GM12864 (cell line): ENCODE measurements at places on chromosomes 6 and 20.

DNA sequence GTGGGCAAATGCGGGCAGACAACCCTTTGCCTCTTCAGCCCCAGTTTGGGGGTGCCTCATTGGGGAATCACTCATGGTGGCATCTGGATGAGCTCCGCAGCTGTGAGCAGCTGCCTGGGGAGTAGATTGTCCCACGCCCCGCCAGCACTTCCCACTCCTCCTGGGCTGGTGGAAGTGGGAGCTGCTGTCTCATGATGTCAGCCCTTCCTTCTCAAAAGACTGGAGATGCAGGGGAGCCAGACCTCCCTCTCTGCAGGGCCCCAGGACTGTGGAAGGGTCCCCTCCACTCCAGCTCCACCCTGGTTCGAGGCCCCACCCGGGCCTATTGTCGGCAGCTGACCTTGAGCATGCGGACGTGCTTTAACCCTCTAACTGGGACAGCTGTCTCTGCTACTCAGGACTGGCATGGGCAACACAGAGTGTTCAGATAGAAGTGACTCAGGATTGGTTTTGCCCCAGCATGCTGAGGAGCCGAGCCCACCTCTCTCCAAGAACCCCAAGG, 2.0 kb downstream of the UNC93A start:
- DNase-seq, result no peak

GRCh38 chr6:42125231-42125630, 17.2 kb downstream of the C6orf132 start:
- DNase-seq, result no peak

DNA sequence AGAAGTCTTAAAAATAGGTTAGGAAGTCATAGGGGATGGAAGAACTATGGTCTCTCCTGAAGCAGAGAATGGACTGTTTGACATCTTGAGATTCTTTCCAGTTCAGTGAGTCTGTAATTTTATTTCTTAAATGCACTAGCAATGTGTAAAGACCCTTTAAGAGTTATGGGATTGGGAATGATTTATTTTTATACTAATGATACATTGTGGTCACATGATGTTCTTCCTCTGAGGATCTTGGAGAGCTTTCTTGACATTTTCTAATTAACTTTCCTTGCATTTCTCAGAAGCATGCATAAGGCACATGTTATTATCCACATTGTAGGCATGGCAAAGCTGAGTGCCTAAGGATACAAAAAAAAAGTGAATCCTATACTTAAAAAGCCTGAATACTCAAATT, 507.6 kb upstream of the NRSN1 start:
- DNase-seq, result no peak

DNA sequence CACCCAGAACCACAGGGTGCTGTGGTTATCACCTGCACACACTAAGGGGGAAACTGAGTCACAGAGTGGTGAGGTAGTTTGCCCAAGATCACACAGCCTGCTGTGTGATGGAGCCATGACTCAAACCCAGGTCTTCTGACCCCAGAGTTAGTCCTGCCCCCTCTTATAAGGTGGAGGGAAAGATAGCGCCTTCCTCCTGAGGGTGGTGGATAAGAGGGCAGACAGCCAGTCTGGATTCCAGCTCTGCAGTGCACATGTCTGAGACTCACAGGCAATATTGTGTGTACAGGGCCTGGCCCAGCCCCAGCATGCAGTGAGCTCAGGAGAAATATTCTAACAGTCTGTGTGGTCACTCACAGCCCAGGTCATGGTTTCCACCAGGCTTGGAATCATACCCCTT, 393.7 kb downstream of the CDH4 start:
- DNase-seq, result no peak

DNA sequence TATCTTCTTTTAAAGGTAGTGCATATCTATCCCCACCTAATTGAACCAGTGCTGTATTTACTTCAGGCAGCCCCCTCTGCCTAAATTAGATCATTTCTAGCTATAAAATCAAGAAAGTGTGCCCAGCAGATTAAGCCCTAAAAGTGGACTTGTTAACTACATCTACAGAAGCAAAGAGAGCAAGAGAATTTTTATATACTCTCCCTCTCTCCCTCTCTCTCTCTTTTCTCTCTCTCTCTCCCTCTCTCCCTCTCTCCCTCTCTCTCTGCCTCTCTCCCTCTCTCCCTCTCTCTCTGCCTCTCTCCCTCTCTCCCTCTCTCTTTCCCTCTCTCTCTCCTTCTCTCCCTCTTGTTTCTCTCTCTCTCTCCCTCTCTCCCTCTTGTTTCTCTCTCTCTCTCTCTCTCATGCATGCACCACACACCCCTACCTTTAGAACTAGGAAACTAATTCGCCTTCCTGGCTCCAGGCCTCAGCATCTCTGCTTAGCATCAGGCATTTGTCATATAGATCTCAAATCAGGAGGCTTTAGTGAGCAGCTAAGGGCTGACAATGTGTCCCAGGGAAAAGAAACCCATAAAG, 71.4 kb downstream of the FOXA2 start:
- DNase-seq, result no peak
